AG04449 (cell line): ENCODE measurements at places on chromosomes 5 and 9.
A peak's percentile ranks its signal among the peaks of the same experiment; 100 is the strongest.

- no peak for DNase-seq
These were observed 201.1 kb upstream of the GLRA1 start for GRCh38 chr5:152125661-152126205.

- DNase-seq, result no peak
These were observed 84.8 kb upstream of the PAM start for GRCh38 chr5:102670224-102670836.

DNA sequence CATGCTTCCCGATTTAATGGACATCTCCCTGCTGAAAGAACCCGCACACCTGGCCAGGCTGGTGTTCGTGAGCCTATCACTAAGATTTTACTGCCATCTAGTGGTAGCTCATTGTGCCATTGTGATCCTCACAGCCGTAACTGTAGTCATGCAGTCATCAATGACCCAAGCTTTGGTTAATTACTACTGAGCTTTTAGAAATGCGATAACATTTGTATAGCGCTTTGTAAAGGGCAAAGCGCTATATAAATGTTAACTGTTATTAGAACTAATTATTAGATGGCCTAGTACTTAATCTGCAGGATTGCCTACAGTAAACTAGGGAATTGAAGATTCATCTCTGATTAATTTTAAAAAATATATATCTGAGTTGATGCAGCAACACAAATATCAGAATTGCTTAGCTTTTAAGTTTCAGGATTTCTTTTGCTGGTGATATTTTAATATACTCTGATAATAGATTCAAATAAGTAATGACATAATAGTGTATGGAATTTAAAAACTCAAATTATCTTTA is 90.2 kb downstream of the HACD4 start:
- DNase-seq, result no peak

GRCh38 chr5:156500755-156501154 is 173.8 kb downstream of the SGCD start:
- no peak for DNase-seq

GRCh38 chr5:8289779-8290178 is 420.8 kb downstream of the MTRR start:
- DNase-seq, result no peak

DNA sequence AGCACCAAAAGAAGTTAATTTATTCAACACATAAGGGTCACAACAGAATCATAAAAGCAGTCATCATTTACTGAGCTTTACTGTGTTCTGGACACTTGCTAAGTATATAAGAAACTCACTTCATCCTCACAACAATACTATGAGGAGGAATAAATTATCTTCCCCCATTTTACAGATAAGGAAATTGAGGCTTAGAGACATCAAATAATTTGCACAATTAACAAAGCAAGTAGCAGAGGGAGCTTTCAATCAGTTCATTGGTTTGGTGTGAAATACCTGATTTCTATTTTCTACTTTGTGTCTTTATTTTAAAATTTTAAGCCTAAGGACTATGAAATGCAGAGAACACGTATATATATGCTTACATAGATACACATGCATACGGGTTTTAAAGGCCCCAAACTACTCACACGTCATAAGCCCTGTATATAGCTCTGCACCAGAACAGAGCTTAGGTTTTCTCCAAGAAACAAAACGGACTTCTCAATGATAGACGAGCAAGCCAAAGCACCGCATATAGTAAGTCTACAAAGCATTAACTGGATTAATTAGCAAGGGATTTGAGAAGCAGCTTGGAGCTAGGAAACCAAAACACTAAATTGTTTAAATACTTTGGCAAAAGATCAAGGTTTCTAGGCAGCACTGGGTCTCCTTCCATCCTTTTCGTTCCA is 95.6 kb downstream of the DENND1A start:
- DNase-seq, result no peak

DNA sequence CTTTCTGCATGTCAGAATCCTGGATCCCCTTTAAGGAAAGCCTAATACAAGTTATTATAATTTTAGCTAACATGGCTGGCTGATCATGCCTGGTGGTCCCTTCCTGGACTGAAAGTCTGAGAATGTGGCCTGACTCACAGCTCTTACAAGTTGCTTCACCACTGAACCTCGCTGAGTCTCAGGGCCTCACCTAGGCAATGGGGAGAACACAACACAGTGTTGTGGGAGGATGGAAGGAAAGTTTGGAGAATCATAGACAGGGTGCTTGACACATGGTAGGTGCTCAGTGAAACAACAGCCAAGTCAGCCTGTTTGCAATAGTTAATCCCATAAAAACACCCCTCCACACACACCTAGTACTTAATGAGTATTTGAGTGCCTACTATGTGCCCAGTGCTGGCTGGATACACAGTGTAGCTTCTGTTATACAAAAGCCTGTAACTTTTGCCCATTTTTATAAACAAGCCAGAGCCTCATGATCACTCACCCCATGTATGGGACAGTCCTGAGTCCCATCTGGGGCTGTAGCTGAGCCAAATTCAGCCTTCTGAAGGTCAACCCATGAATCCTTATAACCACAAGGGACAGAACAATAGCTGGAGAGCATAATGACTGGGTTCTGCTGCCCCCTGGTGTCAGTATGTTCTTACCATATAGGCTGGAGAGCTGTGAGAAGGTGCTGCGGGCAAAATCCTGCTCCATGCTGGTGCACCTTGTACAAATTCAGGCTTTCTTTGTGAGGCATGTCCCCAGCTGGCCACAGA is 3.9 kb downstream of the ACSL6 start:
- DNase-seq, result peak; percentile 17

- DNase-seq, result no peak
These were observed 21.1 kb downstream of the LIFR start for GRCh38 chr5:38535248-38535750.

DNA sequence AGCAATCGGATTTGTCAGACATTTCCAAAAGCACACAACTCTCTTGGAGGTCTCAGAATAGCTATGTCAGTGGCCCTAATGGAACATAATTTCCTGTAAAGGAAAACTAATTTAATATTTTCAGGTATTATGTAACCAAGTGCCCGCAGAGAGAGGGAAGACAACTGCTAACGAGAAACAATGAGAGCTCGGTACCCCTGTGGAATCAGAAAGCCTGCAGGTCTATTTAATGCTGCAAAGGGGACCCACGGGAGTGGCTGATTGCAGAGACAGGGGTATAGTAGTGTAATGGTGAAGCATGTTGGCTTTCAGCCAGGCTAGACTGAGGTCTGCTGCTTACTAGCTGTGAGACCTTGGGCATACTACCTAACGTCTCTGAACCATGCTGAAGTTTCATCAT is 508.1 kb upstream of the BRINP1 start:
- no peak for DNase-seq

DNA sequence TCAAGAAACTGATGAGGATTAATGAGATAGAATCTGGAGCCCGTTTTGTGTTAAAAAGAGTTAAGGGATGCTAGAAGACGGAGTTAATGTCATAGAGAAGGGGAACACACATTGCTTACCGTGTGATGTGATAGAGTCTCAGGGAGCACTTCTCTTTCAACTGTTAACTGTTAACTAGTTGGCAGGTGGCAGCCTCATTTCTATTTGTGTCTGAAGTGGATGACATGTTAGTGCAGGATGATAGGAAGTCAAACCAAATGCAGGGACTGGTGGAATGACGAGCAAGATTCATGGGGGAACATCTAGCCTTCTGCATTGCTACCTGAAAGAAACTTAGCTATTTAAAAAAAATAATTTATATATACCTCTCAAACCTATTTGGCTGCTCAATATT is 222.7 kb downstream of the MAST4 start:
- DNase-seq, result no peak

DNA sequence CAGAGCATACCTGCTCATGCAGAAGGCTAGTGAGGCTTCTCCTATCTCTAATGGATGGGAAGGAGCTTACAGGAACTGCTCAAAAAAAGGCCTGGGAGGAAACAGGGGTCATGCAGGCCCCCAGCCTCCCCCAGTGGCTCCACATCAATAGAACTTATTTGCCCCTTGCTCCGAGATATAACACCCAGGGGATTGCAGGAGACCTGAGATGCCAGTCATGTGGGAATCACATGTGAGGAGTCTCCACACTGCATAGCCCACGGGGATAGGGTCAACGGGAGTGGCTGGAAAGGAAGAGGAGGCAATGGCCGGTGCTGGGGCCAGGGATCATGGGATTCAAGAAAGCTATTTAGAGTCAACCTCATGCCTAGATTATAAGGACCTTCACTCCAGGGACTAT is 76.2 kb downstream of the NRG2 start:
- DNase-seq, result no peak

- no peak for DNase-seq
These were observed 37.3 kb downstream of the MRPL36 start for GRCh38 chr5:1762121-1762882.

GRCh38 chr9:2967766-2968165 is 123.9 kb upstream of the PUM3 start:
- no peak for DNase-seq

GRCh38 chr9:96567203-96567700 is 52.4 kb downstream of the CDC14B start:
- no peak for DNase-seq

- DNase-seq, result no peak
These were observed 279.2 kb upstream of the TYRP1 start for GRCh38 chr9:12413986-12414385.

DNA sequence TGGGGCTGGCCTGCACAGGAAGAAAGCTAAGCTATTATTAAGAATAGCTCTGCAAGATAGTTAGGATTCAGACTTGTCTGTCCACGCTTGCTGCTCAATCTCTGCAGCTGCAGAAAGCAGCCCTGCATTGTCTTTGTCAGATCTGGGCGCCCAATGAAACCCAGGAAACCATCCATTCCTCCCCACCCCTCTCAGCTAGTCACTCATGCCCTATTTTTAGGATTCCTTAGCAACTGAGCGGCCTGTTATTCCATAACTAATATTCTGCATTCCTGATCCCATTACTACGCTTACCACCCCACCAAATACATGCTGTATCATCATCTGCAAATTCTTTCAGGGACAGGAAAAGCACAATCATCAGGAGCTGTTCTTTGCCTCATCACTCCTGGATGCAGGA is 52.9 kb upstream of the APC start:
- peak; percentile 84 for DNase-seq

- DNase-seq, result no peak
These were observed 87.8 kb upstream of the TLR4 start for GRCh38 chr9:117616431-117616831.

- DNase-seq, result peak; percentile 9
These were observed 1118.6 kb upstream of the CDH9 start for GRCh38 chr5:28156981-28157380.

GRCh38 chr5:163347671-163348070 is 89.7 kb upstream of the CCNG1 start:
- peak; percentile 4 for DNase-seq

GRCh38 chr9:136050266-136050700 is 44.8 kb downstream of the NACC2 start:
- no peak for DNase-seq

- no peak for DNase-seq
These were observed 455.4 kb downstream of the CAAP1 start for GRCh38 chr9:26437056-26437711.

- DNase-seq, result no peak
These were observed 318.2 kb upstream of the CLINT1 start for GRCh38 chr5:158177146-158177545.

DNA sequence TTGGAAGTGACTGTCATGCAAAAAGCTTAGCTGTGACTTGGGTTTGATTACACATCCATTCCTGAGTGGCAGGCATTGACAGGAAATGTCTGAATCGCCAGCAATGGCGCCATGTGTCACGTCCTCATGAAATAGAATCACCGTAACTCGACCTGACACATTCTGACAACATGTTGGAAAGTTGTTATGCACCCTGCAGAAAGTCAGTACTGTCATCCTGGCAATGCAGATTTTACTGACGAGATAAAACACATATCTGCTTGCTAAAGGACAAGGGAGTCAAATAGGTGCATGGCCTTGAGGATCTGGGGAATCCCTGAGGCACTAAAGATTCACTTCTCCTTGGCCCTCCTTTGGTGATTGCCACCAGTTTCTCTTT is 344.2 kb downstream of the SPATA31D1 start:
- DNase-seq, result no peak

- no peak for DNase-seq
These were observed 149.7 kb downstream of the FGF18 start for GRCh38 chr5:171569065-171569712.

DNA sequence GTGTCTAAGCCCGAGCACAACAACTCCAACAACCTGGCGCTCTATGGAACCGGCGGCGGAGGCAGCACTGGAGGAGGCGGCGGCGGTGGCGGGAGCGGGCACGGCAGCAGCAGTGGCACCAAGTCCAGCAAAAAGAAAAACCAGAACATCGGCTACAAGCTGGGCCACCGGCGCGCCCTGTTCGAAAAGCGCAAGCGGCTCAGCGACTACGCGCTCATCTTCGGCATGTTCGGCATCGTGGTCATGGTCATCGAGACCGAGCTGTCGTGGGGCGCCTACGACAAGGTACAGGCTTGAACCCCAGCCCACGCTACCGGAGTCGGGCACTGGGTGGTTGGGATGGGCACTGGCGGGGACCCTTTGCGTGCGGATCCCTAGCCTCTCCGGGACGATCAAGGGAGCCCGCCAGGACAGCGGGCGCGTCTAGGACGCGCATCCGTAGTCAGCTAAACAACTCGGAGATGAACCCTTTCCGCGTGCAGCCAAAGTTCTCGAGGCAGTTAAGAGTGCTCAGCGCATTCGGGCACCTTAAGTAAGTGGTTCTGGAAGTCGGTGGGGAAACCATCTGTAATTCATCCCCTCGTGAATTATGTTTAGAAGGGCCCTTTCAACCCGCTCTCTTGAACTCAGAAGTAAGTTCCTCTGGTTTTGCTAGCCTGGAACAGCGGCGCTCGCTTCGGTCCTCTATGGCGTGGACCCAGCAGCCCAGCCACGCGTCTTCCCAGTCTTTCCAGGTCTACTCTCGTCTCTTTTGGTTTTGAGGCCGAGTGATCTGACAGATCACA is 1.3 kb downstream of the KCNN2 start:
- DNase-seq, result no peak

GRCh38 chr5:63401436-63402046 is 560.7 kb downstream of the HTR1A start:
- DNase-seq, result no peak

- DNase-seq, result peak; percentile 65
These were observed 330.6 kb upstream of the MEF2C start for GRCh38 chr5:89213573-89213972.

- DNase-seq, result no peak
These were observed 44.6 kb downstream of the PNPLA7 start for GRCh38 chr9:137505421-137506140.

DNA sequence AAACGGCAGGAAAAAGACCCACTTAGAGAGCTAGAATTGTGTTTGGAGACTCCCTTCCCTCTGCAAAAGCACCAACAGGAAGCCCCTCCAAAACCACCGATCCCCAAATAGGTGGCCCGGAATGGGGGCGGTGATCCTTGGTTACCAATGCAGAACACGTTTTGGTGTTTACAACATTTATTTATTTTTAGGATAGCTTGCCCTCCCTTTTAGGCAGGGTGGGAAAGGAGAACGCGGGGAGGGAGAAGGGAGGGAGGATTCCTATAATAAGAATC is 579 bp upstream of the NTRK2 start:
- DNase-seq, result no peak

DNA sequence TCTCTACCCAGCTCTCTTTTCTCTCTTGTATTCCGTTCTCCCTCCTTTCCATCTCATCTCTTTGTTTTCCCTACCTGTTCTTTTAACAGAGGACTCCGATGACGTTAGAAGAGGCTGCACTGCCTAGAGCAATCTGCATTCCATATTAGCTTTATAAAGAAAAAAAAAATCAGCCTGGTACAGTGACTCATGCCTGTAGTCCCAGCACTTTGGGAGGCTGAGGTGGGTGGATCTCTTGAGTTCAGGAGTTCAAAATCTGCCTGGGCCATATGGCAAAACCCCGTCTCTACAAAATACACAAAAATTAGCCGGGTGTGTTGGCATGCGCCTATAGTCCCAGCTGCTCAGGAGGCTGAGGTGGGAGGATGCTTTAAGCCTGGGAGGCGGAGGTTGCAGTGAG is 49.0 kb downstream of the DAPK1 start:
- no peak for DNase-seq
